Fibroblast of skin of back (primary cell): ENCODE measurements at places on chromosomes 6 and 20.

DNA sequence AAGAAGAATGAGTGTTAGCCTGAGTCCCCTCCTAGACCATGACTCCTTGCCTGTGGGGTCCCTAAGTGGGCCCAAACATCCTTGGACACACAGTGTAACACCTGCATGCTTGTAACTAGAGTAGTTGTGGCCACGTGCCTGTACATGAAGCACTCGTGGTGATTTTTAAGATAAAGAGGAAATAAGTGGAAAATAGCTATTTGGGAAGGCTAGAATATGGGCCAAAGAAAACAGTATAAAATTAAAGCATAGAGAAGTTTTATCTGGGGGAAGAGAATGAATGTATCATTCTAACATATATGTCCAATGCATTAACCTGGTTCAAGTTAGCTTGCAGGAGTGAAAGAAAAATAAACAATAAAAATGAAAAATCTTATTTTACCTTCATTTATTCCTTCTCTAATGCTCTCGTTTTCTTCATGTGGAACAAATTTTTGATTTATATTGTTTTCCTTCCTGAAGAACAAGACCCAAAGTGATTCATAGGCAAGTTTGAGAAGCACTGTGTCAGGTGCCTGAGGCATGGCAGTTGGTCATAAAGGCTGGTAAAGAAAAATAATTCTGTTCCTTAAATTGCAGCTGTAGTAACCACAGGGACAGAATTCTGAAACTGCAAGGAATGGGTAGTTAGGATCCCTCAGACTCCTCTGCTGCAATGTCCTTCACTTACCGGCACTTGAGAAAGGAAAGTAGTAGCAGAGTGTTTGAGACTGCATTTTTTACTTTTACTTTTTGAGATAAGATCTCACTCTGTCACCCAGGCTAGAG is 8.5 kb upstream of the CST3 start:
- no peak for DNase-seq

GRCh38 chr6:14750059-14750661 is 495.7 kb upstream of the JARID2 start:
- DNase-seq: no peak

- peak; percentile 26 for DNase-seq
Measured at GRCh38 chr20:3744806-3745685, 12.6 kb downstream of the HSPA12B start.

DNA sequence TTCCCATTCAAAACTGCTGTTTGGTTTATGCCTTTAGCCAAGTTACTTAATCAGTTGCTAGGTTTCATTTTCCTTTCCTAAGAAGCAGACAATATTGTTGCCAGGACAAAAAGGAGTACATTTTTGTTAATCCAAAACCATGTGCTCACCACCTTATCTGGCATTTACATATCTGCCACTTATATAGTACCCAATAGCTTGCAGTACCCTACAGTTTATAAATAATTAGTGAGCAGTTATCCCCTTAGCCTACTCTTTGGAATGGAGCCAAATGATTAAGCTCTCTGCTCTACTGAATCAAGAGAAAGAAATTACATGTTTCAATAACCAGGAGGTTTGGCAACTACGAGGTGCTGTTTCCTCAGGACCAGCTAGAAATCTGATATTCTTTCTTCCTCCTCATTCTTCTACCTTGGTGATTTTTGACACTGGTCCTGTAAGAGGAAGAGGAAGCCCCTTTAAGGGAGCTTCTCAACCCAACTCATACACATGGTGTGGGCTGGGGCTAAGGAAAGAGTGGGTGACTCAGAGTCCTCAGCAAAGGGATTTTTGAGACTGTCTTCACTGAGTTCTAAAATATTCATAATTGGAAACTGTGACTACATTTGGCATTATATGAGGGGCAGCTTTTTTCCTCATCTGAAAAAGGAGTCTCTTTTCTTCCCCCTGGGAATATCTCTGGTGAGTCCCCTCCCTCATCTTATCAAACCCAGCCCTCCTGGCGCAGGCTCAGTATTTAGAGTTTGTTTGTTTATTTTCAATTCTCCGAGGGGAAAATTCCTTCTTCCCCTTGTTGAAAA is 1.5 kb downstream of the ZNFX1 start:
- peak; percentile 78 for DNase-seq

- peak; percentile 43 for DNase-seq
Measured at GRCh38 chr20:2210646-2211552, 84.9 kb upstream of the TGM3 start.

DNA sequence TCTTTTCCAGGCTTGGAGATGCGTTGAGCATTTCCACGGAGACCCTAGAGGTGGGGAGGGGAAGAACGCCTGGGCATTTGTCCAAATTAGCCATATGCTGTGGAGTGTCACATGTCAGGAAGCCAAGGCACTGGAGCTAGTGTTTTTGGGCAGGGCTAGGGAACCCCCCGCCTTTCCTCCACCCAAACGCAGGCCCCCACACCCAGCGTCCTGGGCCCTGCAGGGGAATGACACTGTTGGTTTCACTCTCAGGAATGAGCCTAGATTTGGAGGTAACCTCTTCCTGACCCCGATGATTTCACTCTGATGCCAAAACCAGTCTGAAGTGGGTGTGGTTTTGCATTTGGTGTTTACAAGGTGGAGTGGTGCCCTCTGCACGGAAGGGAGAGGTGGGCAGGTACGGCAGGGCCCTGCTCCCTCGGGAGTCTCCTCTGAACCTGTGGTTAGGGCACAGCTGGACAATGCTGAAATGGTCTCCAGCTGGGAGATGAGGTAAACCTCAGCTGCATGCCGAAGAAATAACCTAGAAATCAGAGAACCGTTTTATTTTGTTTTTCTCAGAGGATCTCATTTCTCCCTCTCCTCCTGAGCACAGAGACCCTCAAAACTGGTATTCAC is 29.5 kb downstream of the MTHFD1L start:
- peak; percentile 53 for DNase-seq

- no peak for DNase-seq
Measured at GRCh38 chr20:5390720-5391119, 74.0 kb upstream of the PROKR2 start.

DNA sequence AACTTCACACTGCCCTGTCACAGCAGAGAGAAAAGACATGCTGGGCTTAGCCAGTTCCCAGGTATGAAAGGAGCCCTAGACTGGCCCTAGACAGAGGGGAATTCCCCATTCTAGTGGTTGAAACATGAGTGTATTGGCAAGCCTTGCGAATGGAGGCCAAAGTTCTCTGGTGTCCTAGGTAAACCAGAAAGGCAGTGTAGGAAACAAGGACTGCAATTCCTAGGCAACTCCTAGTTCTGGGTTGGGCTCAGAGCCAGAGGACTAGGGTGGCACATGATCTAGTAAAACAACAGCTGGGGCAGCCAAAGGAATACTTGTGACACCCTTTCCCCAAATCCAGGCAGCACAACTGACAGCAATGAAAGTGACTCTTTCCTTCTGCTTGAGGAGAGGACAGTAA is 265.0 kb upstream of the EPHA7 start:
- DNase-seq: no peak

DNA sequence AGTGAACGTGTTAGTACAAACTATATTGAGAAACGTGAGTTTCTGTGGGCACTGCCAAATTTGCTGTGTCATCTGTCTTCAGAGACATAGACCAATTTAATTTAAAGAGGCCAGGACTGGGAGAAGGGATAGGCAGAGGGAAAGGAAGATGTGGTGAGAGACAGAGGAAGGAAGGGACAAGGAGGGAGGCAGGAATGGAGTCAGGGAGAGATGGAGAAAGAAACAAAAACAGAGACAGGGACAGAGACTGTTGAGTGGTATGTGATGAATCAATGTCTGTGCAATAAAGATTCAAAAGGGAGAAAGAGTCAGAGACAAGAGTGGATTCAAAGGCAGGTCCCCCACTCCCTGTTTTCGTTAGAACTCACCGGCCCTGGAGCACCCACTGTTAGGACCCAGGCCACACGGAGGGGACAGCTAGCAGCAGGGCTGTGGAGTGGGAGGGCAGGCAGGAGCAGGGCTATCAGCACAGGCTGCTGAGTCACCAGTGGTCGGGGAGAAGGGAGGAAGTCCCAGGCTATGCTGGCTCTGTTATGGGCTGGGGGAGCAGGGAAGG is 51.6 kb upstream of the CHD6 start:
- peak; percentile 9 for DNase-seq

- no peak for DNase-seq
Measured at GRCh38 chr6:92790381-92790780, 629.0 kb downstream of the EPHA7 start.

GRCh38 chr6:165649166-165650137 is 13.6 kb downstream of the PDE10A start:
- DNase-seq: peak; percentile 22

- DNase-seq: no peak
Measured at GRCh38 chr20:52654567-52654966, 317.6 kb upstream of the TSHZ2 start.

- no peak for DNase-seq
Measured at GRCh38 chr6:41934278-41935192, 7.1 kb downstream of the CCND3 start.

GRCh38 chr20:51636123-51636522 is 93.6 kb upstream of the NFATC2 start:
- DNase-seq: no peak
